ENCODE measurements at places on chromosomes 2 and 18.

DNA sequence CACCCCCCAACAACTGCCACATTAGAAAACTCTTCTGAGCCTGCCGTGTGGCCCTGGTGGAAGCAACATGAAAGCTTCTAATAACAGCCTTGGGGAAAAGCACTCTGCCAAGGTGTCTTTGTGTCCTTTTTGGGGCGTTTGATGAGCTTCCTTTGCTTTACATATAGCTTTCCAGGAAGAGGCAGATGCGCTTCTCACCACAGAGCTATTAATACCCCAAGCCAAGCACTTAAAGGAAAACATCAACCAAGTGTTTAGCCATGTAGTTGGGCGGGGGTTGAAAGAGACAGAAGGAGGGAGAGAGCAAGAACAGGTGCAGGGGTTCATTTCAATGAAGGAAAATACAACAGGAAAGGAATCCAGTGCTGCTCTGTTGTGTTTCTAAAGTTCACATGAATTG is 176.1 kb downstream of the VAPA start:
- H3K4me3 ChIP-seq, result no peak overlapping the region
- peaks cover 23% of the 10 kb centered on the region for H3K4me1 ChIP-seq
- H3K36me3 ChIP-seq, result peaks cover 7% of the 10 kb centered on the region
- H3K27ac ChIP-seq, result no peak overlapping the region

- H3K4me1 ChIP-seq, result peaks cover 44% of the 10 kb centered on the region
- H3K4me3 ChIP-seq, result no peak overlapping the region
- H3K36me3 ChIP-seq, result peaks cover 11% of the 10 kb centered on the region
- H3K27me3 ChIP-seq, result no peaks in the 10 kb centered on the region
- no peak overlapping the region for H3K27ac ChIP-seq
Measured at GRCh38 chr2:61436092-61436491, 34.8 kb downstream of the USP34 start.

- peaks cover 5% of the 10 kb centered on the region for H3K4me1 ChIP-seq
- H3K36me3 ChIP-seq, result no peaks in the 10 kb centered on the region
- no peak overlapping the region for H3K27ac ChIP-seq
- DNase-seq, result no peak
Measured at GRCh38 chr18:65547046-65547445, 203.8 kb upstream of the CDH7 start.

DNA sequence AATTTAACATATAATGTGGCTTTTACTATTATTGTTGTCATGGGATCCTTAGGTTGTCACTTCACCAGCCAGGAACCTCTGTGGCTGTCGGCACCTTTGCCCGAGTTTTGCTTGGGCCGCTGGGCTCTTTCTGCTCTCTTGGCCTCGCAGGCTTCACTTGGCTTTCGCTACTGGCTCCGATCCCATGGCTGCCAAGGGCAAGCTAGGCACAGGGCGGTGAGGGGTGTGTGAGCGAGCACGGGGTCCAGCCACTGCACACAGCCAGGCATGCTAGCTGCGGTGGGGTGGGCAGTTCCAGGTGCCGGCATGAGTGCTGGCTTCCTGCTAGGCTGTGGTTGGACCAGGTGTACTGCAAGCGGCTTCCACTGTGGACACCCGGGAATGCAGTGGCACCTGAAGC is 23.4 kb upstream of the RAPGEF4 start:
- no peak overlapping the region for H3K27ac ChIP-seq
- H3K27me3 ChIP-seq, result no peaks in the 10 kb centered on the region
- no peak overlapping the region for H3K4me3 ChIP-seq
- no peak for DNase-seq
- H3K4me1 ChIP-seq, result no peaks in the 10 kb centered on the region

DNA sequence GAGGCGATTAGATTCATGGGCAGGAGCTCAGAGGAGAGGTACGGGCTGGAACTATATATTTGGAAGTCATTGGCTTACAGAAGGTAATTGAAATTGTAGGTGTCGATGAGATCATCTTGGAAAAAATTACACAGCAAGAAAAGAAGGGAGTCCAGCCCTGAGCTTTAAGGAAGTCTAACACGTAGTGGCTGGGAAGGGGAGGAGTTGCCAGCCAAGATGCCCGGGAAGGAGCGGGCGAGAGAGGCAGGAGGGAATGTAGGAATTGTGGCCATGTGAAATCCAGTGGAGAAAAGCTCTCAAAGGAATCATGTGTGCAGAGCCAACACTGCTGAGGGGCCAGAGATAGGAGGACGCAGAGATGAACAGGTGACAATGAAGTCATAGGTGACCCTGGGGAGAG is 25.6 kb upstream of the SCYGR1 start:
- no peaks in the 10 kb centered on the region for H3K36me3 ChIP-seq
- H3K4me1 ChIP-seq, result peaks cover 4% of the 10 kb centered on the region
- no peak for DNase-seq
- H3K4me3 ChIP-seq, result no peak overlapping the region
- no peaks in the 10 kb centered on the region for H3K27me3 ChIP-seq
- no peak overlapping the region for H3K27ac ChIP-seq

DNA sequence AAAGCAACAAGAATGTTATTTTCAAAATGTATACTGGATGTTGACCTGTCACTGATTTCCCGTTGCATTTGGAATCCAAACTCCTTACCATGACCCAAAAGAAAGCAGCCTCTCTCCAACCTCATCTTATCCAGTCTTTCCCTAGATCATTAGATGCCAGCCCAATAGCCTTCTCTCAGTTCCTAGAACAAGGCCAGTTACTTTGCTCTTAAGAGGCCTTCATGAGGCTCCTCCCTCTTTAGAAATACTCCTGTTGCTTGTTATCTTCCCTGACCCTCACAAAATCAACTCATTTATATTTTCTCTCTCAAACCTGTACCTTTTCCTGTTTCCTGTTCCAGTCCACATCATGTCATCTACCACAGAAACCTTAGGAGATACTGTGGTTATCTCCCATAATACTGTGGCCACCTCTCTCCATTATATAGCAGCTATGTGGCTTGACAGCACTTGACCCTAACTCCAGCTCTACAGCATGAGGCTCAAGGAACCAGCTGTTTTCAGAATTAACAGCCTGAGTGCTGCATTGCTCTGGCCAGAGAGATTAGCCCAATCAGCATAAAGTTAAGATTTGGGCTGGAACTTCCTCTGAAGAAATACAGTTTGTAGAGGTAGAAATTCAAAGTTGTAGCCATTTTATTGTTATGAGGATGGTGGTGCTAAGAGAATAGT is 22.8 kb downstream of the SRBD1 start:
- no peak for DNase-seq
- peaks cover 30% of the 10 kb centered on the region for H3K4me1 ChIP-seq
- no peaks in the 10 kb centered on the region for H3K27me3 ChIP-seq
- H3K4me3 ChIP-seq, result no peak overlapping the region
- H3K36me3 ChIP-seq, result peaks cover 18% of the 10 kb centered on the region

DNA sequence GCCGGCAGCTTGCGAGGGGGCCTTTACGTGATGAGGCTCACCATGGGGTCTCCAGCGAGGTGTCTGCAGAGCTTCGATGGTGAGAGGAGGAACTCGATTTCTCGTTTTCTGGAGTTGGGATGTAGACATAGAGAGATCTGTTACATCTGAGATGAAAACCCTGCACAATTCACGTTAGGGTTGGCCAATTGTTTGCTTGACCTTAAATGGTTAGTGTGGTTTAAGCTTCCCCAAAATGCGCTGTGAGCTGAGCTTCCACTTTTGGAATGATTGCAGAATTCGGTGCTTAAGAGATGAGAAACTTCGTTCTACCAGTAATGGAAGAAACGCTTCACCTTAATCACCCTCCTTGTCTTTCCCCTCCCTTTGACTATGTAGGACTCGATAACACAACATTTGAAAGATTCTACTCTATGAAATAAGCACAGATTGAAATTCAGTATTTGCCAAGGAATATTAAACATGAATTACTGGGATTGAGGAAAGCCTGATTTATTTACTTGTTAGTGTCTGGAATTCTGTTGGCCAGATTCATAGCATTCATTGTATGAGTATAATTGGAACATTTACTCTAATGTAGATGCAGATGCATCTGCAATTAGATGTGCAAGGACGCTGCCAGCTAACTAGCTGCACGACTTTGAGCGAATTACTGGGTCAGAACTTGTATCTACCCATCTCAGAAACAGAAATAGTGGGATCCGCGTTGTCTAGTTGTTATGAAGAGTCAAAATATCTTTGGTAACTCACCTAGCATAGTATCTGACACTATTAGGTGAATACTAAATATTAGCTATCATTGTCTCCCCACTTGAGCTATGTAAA is 1.6 kb upstream of the KLF7 start:
- H3K27me3 ChIP-seq, result peaks cover 2% of the 10 kb centered on the region
- H3K4me1 ChIP-seq, result peaks cover 45% of the 10 kb centered on the region
- no peaks in the 10 kb centered on the region for H3K36me3 ChIP-seq
- H3K27ac ChIP-seq, result peak overlapping the region; percentile 100
- peak overlapping the region; percentile 97 for H3K4me3 ChIP-seq

GRCh38 chr2:3664925-3665324 is 6.9 kb downstream of the ALLC start:
- H3K4me1 ChIP-seq, result peaks cover 3% of the 10 kb centered on the region
- DNase-seq, result no peak
- H3K36me3 ChIP-seq, result peaks cover 13% of the 10 kb centered on the region

DNA sequence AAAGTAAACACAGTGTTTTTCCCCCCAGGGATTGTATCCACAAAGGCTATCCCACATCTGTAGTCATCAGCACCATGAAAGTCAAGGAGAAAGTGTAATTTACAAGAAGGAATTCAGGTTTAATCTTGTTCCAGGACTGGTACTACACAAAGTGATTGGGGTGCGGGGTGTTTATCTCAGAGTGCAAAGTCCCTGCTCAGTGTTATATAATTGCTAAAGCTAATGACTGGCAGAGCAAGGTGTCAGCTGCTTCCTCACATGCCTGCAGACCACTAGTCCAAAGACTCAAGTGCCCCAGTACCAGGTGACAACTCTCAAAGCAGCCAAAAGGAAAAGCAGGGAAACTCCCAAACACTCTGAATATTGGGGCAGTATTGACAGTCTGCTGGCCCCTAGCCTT is 40.4 kb upstream of the PDCL3 start:
- peaks cover 7% of the 10 kb centered on the region for H3K4me1 ChIP-seq
- no peak overlapping the region for H3K27ac ChIP-seq
- DNase-seq, result no peak

DNA sequence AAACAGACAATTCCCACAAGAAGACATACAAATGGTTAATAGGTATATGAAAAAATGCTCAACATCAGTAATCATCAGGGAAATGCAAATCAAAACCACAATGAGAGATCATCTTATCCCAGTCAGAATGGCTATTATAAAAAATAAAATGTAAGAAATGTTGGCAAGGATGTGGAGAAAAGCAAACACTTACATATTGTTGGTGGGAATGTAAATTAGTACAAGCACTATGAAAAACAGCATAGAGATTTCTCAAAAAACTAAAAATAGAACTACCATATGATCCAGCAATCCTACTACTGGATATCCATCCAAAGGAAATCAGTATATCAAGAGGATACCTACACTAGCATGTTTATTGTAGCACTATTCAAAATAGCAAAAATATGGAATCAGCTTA is 186.6 kb downstream of the NOL4 start:
- no peaks in the 10 kb centered on the region for H3K36me3 ChIP-seq
- DNase-seq, result no peak
- no peak overlapping the region for H3K27ac ChIP-seq
- H3K4me1 ChIP-seq, result peaks cover 11% of the 10 kb centered on the region

DNA sequence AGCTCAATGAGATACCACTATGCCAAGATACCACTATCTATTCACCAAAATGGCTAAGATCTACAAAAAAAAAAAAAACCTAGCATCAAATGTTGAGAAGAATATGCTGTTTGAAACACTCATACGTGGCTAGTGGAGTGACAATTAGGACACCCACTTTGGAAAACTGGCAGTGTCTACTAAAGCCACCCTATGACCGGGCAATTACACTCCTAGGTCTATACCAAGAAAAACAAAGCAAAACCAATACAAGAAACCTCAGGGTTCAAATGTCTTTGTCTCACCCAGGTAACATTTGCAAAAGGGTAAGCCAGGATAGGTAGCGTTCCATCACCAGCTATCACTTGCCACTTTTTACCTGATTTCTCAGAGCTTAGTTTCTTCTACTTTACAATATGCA is 123.6 kb upstream of the CAB39 start:
- no peak overlapping the region for H3K27ac ChIP-seq
- H3K4me3 ChIP-seq, result no peak overlapping the region
- H3K27me3 ChIP-seq, result no peaks in the 10 kb centered on the region
- H3K4me1 ChIP-seq, result no peaks in the 10 kb centered on the region
- DNase-seq, result no peak

- no peaks in the 10 kb centered on the region for H3K4me1 ChIP-seq
- H3K4me3 ChIP-seq, result no peak overlapping the region
- H3K27ac ChIP-seq, result no peak overlapping the region
- H3K36me3 ChIP-seq, result no peaks in the 10 kb centered on the region
Measured at GRCh38 chr2:240599141-240599583, 12.6 kb downstream of the CAPN10 start.

DNA sequence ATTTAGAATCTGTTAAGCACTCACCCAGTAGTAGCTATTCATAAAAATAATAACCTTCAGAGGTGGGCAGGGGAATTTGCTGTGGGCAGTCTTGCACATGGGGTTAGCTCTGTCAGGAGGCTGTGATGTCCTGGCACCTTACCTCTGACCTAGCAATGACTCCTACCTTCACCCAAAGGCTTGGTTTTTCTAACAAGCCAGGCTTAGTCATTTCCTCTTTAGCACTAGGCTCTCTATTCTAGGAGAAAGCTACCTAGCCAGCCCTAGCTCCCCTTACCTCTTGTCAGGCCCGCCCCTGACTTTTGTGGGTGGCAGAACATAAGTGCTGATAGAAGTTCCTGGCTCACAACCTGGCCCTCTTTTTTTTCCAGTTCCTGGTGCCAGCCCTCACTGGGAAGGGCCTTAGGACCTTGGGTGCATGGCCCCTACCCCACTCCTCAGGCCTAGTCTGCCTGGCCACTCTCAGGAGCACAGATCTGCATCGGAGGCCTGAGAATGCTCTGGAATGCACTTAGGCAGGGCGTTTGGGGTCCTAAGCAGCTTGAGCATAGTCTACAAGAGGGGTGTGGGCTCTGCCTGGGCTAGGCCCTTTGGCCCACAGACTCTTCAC is 17.7 kb downstream of the CPLX4 start:
- no peaks in the 10 kb centered on the region for H3K4me1 ChIP-seq
- H3K27ac ChIP-seq, result no peak overlapping the region
- DNase-seq, result no peak
- H3K27me3 ChIP-seq, result peaks cover 26% of the 10 kb centered on the region

DNA sequence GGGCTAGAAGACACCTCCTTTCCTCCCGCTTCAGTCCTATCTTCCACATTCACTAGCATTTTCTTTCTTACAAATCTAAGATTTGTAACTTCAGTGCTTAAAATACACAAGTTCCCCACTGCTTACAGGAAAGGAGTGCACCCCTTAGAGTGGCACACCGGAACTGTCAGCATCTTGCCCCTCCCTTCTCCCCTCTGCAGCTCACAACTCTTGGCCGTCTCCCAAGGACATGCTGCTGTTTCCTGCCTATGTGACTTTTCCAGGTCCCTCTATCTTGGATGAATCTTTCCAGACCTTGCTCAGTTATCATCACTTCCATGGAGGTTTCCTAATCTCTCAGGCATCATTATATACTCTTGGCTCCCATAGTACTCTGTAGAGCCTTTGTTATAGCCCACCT is 334.8 kb downstream of the CELF4 start:
- no peak overlapping the region for H3K4me3 ChIP-seq
- no peaks in the 10 kb centered on the region for H3K4me1 ChIP-seq
- no peaks in the 10 kb centered on the region for H3K36me3 ChIP-seq
- no peak for DNase-seq
- H3K27ac ChIP-seq, result no peak overlapping the region

GRCh38 chr2:141565597-141565996 is 565.2 kb downstream of the LRP1B start:
- no peak overlapping the region for H3K27ac ChIP-seq
- H3K4me1 ChIP-seq, result peaks cover 15% of the 10 kb centered on the region
- H3K4me3 ChIP-seq, result no peak overlapping the region

GRCh38 chr2:206083602-206084438 is 2.2 kb downstream of the INO80D start:
- H3K4me3 ChIP-seq, result peak overlapping the region; percentile 94
- H3K4me1 ChIP-seq, result peaks cover 41% of the 10 kb centered on the region
- H3K27ac ChIP-seq, result peak overlapping the region; percentile 100
- peaks cover 16% of the 10 kb centered on the region for H3K36me3 ChIP-seq
- no peaks in the 10 kb centered on the region for H3K27me3 ChIP-seq
- peak; percentile 82 for DNase-seq
